Fibroblast of skin of back (primary cell): ENCODE measurements at places on chromosomes 12 and 14.

DNA sequence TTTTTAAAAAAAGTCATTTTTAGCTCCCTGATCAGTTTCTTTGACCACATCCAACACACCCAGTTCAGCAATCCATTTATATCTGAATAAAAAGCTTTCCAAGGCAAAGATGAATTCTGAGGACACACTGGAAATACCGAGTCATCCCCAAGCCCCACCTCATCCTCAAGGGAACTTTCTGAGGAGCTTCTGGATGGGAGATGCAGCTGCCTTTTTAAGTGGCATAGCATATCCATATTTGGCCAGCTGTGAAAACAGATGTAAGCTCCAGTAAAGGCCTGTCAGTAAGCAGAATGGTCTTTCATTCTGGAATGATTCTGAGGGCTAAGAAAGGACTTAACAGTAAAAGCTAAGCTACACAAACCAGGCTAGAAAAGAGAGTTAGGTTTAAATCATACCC, 18.4 kb downstream of the ZFYVE1 start:
- peak; percentile 87 for DNase-seq

GRCh38 chr12:58915634-58916033, 4.7 kb downstream of the LRIG3 start:
- peak; percentile 74 for DNase-seq

GRCh38 chr12:72300728-72301127, 28.6 kb downstream of the TRHDE start:
- DNase-seq, result no peak

GRCh38 chr12:114444422-114445279, 38.7 kb upstream of the TBX5 start:
- DNase-seq, result no peak

DNA sequence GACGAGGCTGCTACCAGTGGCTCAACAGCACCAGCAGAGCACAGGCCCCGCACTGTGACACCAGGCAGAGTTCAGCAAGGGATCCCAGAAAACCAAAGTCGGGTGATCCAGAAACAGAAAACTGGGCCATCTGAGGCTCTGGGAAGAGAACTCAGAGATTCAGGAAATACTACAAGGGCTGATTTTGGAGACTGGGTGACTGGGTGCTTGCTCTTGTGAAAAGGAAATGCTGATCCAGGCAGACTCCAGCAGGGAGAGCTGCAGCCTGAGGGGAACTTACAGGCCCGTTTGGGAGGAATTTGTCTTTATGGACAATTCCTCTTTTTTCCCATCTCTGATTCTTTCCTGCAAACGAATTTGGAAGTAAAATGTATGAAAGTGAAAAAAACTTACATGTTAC, 28.2 kb downstream of the FOXN3 start:
- DNase-seq, result no peak

- DNase-seq, result peak; percentile 11
Measured at GRCh38 chr12:104816845-104817503, 141.1 kb downstream of the SLC41A2 start.

GRCh38 chr12:50990791-50991190, 35.4 kb downstream of the SLC11A2 start:
- DNase-seq, result no peak

DNA sequence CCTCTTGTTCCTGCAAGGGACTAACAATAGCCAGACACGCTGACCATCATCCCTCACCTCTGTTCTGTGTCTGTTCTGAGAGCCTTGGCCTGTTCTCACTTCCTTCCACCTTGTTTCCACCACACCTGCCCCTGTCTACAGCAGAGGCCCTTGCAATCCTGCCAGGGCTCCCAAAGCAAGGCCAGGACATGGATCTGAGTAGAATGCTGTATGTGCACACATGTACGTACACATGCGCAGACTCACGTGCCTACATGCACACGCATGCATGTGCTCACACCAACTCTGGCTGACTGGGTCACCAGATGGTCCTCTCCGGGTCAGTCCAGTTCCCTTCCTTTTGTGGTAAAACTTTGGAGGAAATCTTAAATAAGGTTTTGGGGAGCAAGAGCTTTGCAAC, 133.0 kb upstream of the C14orf180 start:
- no peak for DNase-seq

DNA sequence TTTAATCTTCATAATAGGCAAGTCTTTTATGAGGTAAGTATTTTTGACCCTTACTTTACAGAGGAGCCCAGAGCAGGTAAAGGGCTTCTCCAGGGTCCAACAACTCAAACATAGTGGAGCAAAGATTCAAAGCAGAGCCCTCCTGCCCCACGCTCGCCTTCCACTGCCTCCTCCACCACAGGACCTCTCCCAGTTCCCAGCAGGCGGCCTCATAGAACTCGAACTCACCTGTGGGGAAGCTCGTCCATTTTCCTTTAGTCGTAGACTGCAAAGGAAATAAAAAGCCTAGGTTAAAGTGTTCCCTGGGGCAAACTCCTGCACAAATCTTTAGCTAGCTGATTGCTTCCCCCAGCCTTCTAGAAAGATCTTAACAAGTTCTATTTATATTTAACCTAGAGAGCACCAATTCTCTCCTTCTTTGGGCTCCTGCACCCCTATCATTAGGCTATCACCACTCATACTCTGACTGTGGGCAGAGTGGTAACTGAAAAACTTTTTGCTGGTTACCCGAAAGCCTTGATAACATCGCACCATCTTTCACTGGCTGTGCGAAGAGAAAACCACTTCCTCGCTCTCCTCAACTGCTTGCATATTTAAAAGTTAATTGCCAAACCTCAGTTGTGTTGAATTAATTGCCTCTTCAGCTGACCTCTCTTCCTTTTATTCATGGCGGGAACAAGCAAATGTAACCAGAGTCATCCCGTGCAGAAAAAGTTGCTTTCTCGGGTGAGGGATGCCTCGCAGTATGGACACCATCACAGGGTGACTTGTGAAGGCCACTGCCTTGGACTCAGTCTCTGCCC, 299.6 kb downstream of the DPF3 start:
- DNase-seq, result no peak

DNA sequence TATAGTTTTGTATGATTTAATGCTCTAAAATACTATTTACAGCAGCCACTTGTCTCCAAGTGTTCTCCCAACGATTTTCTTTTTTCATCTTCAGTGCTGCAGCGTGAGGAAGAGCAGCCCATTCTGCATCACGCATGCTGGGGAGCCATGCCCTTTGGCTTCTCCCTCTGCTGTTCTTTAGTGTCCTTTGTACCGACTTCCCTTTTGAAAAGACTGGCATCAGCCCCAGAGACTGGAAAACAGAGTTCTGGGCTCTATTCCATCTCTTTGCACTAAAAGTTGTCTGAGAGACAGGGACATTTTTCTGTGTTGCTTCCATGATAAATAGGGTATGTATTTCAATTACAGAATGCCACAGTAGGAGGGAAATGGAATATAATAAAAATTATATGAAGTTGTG, 105.1 kb downstream of the RERG start:
- no peak for DNase-seq

DNA sequence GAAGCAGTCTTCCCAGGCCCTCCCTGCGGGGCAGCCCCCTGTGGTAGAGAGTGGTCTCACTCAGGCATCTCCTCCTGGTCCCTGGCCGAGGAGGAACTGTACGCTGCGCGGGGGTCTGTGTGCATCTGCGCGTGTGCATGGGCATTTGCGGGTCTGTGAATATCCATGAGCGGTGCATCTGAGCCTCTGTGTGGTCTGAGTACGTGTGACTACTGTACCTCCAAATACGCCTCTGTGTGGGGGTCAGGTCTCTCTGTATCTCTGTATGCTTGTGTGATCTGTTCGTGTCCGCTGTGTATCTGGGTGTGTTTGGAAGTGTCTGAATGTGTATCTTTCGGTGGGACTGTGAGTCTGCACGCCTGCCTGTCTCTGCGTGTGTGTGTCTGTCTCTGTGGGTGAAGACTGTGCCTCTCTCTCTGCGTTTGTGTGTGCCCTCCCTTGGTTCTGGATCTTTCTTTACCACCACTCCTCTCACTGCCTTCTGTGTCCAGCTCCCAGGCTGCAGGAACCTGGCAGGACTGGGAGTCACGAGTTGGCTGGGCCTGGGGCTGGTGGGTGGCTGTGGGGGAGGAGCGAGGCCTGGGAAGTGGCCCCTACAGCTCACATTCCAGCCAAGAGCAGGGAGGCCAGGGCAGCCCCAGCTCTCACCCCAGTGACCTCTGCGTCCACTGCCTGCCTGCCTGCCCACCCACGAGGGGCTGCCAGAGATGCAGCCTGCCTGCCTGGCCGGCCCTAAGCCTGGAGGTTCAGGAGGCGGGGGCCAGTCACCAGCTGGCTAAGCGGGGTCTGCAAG, 1.1 kb upstream of the PGF start:
- no peak for DNase-seq

- no peak for DNase-seq
Measured at GRCh38 chr12:109811624-109811995, 21.6 kb downstream of the TRPV4 start.
